Activated T-helper 9 cell treated with anti-CD3 and anti-CD28 coated beads, Interleukin-2, amount 50 U/mL, for 16 hours (primary cell): ENCODE measurements at places on chromosomes 16 and 17.

GRCh38 chr16:82650804-82651203, 24.0 kb downstream of the CDH13 start:
- no peak for DNase-seq

DNA sequence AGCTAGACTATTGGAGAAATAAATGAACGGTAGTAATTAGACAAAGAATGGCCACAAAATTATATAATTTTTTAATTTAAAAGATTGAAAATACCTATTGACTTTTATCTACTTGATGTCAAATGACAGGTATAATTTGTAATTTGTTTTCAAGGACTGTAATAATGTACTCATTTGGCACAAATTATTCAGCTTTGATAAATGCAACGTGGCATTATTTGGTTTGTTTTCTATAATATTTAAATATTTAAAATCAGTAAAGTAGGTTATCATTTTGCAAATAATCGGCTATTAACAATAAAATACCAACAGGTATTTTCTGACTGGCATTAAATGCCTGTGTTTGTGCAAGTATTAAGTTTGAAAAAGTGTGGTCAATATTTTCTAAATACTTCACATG, 60.6 kb downstream of the CDH11 start:
- no peak for DNase-seq

- no peak for DNase-seq
These were observed 406.3 kb downstream of the NPIPA8 start for GRCh38 chr16:17930280-17930679.

- DNase-seq, result no peak
These were observed 112.5 kb downstream of the MAP2K4 start for GRCh38 chr17:12133183-12133582.

- DNase-seq, result no peak
These were observed 45.4 kb downstream of the SEC14L1 start for GRCh38 chr17:77186141-77186604.

DNA sequence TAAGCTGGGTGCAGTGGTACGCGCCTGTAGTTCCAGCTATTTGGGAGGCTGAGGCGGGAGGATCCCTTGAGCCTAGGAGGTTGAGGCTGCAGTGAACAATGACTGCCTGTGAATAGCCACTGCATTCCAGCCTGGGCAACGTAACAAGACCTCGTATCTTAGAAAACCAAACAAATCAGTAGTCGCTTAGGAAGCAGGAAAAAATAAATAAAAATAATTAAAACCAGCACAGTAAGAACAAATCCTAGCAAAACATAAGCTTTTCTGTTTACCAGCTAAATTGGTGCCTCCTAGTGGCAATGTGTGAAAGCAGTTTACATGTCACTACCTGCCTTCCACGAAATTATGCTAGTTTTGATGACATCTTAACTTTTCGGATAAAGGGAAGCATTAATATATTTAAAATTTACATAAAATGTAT, 1.3 kb downstream of the ARMC5 start:
- DNase-seq, result no peak

GRCh38 chr17:77508047-77508715, 367.4 kb downstream of the SEC14L1 start:
- no peak for DNase-seq

DNA sequence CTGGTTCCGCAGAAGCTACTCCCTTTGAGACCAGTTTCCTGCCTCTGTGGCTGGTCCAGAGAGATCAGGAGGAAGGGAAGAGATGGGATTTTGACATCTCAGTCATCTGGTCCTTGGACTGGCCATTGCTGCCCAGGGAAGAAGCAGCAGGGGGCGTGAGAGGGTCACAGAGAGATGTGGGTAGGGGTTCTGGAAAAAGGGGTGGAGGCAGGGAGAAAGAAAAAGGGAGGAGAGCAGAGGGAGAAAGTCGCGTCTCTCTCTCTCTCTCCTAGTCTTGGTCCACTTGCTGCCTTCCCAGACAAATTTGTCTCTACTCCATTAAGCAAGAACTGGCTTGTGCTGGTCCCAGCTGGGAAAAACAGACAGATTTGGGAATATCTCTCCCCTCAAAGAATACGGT, 4.4 kb downstream of the SHBG start:
- no peak for DNase-seq

DNA sequence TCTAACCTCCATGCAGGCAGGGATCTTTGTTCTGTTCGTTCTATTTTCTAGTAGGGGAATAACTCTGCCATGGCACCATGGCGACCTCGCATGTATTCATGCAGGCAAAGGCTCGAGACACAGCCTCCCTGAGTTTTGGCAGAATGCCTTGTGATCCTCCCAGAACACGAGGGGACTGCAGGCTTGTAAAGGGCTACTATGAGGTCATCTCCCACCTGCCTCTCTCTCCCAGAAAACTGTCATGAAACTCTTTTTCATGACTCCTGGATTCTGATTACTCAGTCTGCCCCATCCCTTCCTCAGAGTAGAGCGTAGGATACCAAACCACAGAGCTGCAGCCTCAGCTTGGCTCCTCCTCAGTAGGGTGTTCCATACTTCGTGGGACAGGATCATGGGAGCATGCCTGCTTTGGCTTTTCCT, 64.3 kb downstream of the IGF2BP1 start:
- DNase-seq, result no peak

- no peak for DNase-seq
These were observed 67.4 kb upstream of the CLEC18A start for GRCh38 chr16:69883744-69884143.

DNA sequence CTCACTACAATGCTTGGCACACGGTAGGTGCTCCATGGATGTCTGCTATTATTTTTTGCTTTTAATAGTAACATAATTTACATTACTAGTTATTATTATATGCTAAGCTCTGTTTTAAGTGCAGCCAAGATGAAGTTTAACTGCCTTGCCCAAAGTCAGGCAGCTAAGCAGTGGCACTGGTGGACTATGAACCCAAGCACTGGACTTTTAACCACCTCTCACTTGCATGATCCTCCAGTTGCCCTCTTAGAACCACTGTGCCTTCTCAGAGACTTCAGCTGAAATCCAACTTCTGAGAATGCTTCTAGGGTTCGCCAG, 1.5 kb upstream of the ZNF207 start:
- DNase-seq, result no peak

- no peak for DNase-seq
These were observed at the start of gene CD300H for GRCh38 chr17:74567397-74567796. Gene CD300H (minus strand): TSS chr17:74567509.

- no peak for DNase-seq
These were observed 22.8 kb downstream of the KSR1 start for GRCh38 chr17:27478901-27479538.

- no peak for DNase-seq
These were observed 143.4 kb upstream of the CDC42EP4 start for GRCh38 chr17:73455050-73455687.

DNA sequence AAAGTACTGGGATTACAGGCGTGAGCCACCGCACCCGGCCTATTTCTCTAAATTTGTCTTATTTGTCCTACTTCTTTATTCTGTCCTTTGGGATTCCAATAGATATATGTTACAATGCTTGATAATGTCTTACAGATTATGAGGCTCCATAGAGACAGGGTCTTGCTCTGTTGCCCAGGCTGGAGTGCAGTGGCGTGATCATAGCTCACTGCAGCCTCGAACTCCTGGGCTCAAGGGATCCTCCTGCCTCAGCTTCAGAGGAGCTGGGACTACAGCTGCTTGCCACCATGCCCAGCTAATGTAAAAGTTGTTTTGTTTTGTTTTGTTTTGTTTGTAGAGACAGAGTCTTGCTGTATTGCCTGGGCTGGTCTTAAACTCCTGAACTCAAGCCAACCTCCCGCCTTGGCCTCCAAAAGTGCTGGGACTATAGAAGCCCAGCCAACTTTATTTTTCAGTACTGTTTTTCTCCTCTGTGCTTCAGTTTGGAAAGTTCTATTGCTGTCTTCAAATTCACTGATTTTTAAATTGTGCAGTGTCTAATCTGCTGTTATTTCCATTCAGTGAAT, 10.3 kb downstream of the ANKRD13B start:
- no peak for DNase-seq

GRCh38 chr16:23071196-23072083, 77.8 kb downstream of the USP31 start:
- DNase-seq, result no peak

DNA sequence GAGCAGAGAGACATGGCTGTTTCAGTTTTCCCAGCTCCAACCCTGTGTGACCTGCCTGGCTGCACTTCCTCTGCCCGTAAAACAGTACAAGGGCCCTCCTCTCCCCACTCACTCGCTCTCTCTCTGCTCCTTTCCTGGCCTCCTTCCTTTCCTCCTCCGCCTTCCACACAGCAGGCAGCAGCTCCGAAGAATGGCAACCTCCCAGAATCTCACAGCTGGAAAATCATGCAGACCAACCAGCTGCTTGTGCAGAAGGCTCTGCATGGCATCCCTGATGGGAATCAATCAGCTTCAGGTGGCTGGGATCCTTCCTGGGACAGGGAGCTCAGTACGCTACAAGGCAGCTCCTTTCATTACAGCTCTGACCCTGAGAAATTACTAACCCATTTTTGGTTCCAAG, 27.4 kb downstream of the TMEM132E start:
- DNase-seq, result no peak

- DNase-seq, result no peak
These were observed 18.3 kb downstream of the POLR3K start for GRCh38 chr16:35011-35677.
